ENCODE measurements at places on chromosomes 2 and 18. TPM values are rescaled to one million over a fixed set of nuclear protein-coding genes. Genes with fewer than 3 reads are reported as not detected.
A peak's percentile ranks its signal among the peaks of the same experiment; 100 is the strongest.

ARL6IP6 gene
- 57.1 TPM for polyA plus RNA-seq

MYOM1 gene
- polyA plus RNA-seq, result 8.7 TPM

SRBD1 gene
- polyA plus RNA-seq, result 19.3 TPM

VWC2L gene
- polyA plus RNA-seq, result 0.16 TPM

ADGRF3 gene
- polyA plus RNA-seq, result 3.7 TPM

GKN2 gene
- polyA plus RNA-seq, result not detected

TRIM43 gene
- 0.44 TPM for polyA plus RNA-seq

SLC8A1 gene
- 60.4 TPM for polyA plus RNA-seq

TEKT4 gene
- polyA plus RNA-seq, result 0.20 TPM

GRCh38 chr18:22283116-22283395 is 113.7 kb downstream of the GATA6 start:
- DNase-seq, result no peak

DNA sequence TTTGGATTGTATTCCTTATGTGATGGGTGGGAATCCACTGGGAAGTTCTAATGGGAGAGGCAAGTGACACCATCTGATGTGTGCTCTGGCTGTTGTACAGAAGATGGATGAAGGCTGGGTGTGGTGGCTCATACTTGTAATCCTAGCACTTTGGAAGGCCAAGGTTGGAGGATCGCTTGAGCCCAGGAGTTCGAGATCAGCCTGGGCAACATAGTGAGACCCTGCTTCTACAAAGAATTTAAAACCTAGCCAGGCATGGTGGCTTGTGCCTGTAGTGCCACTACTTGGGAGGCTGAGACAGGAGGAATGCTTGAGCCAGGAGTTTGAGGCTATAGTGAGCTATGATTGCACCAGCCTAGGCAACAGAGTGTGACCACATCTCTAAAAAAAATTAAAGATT is 10.6 kb upstream of the MSH6 start:
- DNase-seq, result no peak

DNA sequence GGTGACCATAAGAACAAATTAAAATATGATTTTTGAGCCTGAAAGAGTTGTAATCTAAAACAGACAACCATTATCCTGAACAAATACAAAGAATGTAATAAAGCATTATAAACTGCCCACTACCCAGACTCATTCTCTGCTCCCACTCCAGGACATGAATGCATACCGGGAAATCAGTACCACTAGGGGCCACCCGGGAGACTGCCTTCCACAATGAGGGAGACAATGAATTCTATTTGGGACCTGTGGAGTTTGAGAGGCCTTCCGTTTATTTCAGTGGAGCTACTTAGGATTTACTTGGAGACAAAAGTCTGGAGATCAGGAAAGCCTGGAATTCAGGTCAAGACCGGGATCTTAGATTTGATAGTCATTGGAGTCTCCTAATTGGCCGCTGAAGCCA is 50.0 kb downstream of the NAB1 start:
- no peak for DNase-seq

- no peak for DNase-seq
These were observed 75.6 kb upstream of the RBM44 start for GRCh38 chr2:237723023-237723422.

- DNase-seq, result no peak
These were observed 47.9 kb upstream of the RAB27B start for GRCh38 chr18:54780285-54780861.

- DNase-seq, result no peak
These were observed 23.3 kb downstream of the TRABD2A start for GRCh38 chr2:84857566-84857965.

GRCh38 chr2:204473224-204473623 is 72.1 kb upstream of the PARD3B start:
- DNase-seq, result no peak

DNA sequence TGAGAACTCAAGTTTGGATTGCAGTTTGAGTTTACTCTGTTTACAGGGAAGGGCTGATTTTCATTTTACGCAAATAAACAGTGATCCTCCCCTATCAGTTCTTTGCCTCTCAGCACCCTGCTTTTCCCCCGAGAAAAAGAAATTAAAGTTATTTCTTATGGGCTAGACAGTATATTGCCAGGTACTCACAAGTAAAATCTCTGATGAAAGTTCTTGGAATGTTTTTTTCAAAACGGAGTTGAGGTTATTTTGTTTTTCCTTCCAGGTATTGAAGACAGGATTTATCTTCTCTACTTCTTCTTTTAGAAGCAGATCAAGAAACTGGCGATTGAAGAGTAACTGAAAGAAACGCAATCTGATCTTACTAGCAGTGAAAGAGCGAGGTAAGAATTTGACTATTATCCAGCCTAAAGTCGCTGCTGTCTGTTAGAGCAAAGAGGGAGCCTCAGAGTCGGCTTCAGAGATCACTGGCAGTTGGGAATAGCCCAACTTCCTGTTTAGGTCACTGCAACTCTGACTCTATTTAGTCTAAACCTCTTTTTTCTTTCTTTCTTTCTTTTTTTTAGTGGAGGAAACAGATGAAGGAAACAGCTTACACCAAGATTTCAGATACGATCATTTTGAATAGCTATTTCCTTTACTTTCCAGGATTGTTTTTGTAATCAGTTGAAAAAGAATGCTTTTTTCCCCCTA is at the start of gene TFPI:
TFPI (minus strand) TSS at position 425 of the 693 bp plus-strand sequence. CDS start 50,667 bp downstream, outside the sequence.
- no peak for DNase-seq

DNA sequence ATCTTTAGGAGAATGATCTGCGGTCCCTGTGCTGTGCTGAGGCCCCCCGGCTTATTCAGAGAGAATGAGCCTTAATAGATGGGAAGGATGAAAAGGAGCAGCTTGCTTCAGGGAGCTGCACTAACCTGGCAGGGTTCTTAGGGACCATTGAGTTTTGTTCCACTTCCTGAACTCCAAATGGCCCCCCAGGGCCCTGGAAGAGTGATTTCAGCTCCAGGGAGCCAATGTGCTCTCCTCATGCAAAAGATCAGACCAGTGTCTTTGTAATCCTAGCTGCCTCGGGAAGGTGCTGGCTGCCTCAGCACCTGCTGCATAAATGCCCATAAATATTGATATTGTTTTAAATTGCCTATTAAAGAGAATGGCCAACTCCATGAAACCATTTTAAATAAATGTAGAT is 210.2 kb downstream of the NCK2 start:
- DNase-seq, result no peak

DNA sequence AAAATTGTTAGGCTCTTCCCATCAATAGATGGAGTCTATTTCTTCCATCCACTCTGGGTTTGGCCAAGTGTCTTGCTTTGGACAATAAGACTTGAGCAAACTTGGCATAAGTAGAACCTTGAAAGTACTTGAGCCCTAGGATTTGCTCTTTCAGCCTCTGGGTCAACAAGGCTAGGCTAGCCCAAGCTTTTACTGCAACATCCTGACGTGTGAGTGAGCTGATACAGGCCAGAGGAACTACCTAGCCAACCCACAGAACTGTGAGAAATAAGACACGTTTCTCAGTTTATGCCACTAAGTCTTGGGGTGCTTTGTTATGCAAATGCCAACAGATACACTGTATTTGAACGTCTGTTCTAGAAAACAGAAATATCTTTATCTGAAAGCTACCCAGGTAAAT is 71.9 kb downstream of the LRP2 start:
- no peak for DNase-seq

- DNase-seq, result no peak
These were observed 283.4 kb downstream of the MTX2 start for GRCh38 chr2:176552501-176553135.

DNA sequence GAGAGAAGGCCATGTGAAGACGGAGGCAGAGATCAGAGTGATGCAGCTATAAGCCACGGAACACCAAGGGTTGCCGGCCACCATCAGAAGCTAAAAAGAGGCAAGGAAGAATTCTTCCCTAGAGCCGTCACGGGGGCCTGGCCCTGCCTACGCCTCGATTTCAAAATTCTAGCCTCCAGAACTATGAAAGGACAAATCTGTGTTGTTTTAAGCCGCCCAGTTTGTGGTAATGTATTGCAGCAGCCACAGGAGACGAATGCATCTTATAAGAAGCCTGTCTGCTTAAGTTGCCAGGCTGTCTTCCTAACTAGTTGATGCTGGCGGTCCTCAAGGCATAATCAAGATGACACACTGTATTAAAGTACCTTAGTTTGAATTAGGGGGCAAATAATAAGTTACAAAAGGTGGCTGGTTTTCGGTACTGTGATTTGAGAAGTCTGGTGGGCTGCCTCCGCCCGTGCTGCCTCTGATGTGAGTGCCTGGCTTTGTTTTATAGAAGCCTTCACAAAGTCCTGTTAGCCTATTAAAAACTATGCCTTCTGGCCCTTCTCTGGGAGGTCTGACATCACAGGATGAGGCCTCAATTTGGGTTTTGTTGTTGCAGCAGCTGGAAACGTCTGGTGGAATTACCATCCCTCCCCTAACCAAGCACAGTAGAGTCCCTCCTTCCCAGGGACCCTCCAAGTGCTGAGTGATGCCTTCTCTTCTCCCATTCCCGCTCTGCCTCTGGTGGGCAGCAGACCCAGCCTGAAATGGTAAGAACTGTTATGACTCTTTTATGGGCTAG is 53.6 kb downstream of the SRD5A2 start:
- peak; percentile 40 for DNase-seq

GRCh38 chr2:236944561-236944960 is 141.1 kb upstream of the COPS8 start:
- DNase-seq, result no peak

GRCh38 chr2:109402980-109403840 is 210.6 kb downstream of the SEPTIN10 start:
- DNase-seq, result no peak

- DNase-seq, result no peak
These were observed 7.7 kb downstream of the L3MBTL4 start for GRCh38 chr18:6406910-6407470.

DNA sequence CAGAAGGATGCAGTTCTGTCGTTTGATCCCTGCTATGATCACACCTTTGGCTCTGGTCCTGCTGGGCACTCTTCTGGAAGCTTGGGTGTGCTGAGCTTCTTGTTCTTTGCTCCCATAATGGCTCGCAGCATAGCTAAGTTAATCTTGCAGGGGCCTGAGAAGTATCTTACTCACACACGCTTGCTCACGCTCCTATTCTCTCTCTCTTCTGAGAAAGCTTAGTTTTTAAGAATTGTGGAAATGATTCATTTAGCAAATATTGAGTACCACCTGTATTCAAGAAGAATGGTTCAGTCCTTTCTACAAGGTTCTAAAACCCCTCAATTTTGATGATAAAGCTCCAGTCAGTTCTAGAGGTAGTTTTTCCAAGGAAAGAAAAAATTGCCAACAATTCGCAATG is 40.6 kb downstream of the XRCC5 start:
- DNase-seq, result no peak

DNA sequence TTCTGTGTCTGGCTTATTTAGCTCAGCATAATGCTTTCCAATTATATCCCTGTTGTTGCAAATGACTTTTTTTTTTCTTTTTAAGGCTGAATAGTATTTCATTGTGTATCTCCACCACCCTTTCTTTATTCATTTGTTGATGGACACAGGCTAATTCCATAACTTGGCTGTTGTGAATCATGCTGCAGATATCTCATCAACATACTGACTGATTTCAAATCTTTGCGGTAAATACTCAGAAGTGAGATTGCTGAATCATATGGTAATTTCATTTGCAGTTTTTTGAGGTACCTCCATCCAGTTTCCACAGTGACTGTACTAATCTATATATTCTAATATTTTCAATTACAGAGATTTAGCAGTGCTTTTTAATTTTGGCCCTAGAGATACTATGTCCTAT is 266.2 kb downstream of the TMX3 start:
- no peak for DNase-seq

DNA sequence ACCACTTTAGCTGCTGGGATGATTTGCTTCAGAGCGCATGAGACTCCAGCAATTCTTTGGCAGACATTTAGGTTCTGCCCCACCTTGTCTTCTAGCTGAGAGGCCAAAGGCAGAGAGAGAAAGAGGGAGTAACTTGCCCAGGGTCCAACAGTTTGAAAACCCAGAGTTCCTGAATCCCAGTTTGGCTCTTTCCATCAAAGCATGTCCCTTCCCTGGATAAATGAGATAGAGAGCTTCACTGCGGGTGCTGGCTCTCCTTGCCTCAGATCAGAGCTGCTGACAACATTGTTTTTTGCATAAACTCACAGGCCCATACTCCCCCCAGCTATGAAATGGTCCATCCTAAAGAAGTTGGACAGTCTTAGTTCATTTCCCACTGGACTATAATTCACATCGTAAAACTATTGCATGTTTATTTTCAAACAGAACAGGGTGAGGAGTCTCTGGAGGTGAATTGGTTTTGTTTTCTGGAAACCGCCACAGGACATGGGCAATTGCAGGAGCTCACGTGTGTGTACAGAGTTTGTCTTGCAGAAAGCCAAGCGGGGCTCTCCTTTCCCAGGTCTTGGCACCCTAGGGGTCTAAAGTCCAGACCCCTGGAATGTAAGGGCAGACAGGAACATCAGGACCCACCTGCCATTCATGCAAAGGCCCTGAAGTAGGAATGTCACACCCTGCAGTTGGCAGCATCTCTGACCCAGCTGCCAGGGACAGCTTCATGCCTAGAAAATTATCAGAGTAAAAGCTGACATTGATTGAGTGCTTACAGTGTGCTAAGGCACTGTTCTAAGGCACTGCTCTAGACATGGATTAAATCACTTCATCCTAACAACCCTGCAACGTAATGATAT is 25.0 kb upstream of the SLC14A2 start:
- no peak for DNase-seq

DNA sequence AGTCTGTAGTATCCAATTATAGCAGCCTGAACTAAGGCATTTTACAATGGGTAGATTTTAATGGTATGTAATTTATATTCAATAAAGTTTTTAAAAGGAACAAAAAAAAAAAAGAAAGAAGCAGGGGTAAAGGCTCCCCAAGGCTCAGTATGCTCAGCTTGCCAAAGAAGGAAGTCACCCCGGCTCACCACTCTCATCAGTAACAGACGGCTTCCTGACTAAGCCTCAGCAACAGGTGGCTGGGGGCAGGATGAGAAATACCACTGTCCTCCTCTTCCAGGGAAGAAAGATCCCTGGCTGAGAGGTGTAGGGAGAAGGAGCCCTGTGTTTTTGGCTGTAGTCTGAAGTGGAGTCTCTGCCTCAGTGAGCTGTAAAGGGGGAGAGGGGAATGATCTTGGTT is 121.2 kb downstream of the ARHGEF4 start:
- DNase-seq, result no peak

DNA sequence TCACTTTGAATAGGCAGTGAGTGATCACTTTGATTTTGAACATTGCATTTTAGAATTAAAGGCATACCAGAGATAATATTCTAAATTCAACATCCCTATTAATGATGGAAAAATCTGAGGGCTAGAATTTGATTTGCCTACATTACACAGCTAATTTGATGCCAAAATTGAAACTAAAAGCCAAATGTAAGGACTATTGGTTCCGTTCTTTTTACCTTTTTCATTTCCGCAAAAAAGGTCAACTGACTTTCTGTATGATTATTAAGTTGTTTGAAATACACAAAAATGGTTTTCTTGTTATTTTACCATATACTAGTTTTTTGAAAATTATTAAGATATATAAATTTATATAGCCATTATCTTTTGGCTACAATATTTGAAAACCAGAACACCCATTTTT is 117.5 kb downstream of the SCN3A start:
- DNase-seq, result no peak
